ENCODE measurements at places on chromosomes 13 and 19.

- no peak for DNase-seq
Observed at GRCh38 chr13:104809483-104809882, 1726.0 kb downstream of the EFNB2 start.

- no peak for DNase-seq
Observed at GRCh38 chr19:46460981-46461380, 10.4 kb downstream of the PNMA8A start.

DNA sequence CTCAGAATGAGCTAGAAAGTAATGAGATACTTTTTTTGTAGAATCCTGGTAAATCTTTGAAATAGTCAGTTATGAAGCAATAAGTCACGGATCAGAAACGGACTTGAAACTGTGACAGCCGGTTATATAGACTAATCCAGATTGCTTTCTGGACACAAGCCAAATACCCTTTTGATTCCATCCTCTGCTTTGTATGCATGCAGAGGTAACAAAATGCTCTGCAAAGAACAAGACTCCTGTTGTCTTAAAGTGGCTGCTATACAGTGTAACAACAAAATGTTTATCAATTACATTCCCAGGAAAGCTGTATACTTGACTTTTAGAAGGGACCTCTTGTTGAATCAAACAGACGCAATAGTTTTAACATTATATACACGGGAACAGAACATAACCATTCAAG lies 66.5 kb upstream of the STARD13 start:
- no peak for DNase-seq

DNA sequence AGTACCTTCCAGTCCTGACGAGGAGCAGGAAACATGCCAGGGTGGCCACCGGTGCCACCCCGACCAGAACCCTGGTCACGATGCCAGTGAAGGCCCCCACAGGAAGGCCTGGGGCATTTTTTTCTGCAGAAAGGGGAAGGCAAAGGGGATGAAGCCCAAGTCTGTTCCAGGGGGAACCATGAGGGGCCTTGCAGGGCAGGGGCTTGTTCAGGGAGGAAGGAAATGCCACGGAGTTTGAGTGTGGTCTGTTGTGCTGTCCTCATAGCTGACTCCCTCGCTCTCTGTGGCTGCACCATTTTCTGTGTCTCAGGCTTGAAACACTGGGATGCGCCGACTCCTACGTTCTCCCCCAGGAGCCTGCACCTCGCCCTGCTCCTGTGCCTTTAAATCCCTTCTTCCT lies 27.5 kb upstream of the CEACAM1 start:
- DNase-seq, result no peak

DNA sequence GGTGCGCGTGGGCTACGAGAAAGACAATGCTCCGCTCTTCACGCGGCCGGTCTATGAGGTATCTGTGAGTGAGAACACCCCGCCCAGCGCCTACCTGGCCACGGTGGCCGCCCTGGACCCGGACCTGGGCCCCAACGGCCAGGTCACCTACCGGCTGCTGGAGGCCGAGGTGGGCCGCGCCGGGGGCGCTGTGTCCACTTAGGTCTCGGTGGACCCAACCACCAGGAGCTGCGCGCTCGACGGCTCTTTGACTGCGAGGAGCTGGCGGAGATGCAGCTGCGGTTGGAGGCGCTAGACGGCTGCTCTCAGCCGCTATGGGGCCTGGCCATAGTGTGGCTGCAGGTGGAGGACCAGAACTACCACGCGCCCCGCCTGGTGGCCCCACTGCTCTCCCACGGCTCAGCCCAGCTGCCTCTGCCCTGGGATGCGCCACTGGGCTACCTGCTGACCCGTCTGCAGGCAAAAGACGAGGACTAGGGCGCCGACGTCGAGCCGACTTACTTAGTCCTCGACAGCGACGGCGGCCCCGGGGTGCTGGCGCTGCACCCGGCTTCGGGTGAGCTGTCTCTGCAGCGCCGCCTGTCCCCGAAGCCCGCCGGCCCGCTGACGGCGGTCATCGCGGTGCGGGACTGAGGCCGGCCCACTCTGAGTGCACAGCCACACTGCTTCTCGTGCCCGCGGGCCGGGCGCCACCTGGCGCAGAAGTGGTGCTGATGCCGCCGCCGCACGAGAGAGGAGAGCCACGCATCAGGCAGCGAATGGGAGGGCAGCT lies 173.0 kb downstream of the OLFM4 start:
- DNase-seq, result no peak
